ENCODE measurements at places on chromosomes 1 and 21. TPM values are rescaled to one million over a fixed set of nuclear protein-coding genes. Genes with fewer than 3 reads are reported as not detected.

Gene S100A12
- total RNA-seq, result not detected

DNA sequence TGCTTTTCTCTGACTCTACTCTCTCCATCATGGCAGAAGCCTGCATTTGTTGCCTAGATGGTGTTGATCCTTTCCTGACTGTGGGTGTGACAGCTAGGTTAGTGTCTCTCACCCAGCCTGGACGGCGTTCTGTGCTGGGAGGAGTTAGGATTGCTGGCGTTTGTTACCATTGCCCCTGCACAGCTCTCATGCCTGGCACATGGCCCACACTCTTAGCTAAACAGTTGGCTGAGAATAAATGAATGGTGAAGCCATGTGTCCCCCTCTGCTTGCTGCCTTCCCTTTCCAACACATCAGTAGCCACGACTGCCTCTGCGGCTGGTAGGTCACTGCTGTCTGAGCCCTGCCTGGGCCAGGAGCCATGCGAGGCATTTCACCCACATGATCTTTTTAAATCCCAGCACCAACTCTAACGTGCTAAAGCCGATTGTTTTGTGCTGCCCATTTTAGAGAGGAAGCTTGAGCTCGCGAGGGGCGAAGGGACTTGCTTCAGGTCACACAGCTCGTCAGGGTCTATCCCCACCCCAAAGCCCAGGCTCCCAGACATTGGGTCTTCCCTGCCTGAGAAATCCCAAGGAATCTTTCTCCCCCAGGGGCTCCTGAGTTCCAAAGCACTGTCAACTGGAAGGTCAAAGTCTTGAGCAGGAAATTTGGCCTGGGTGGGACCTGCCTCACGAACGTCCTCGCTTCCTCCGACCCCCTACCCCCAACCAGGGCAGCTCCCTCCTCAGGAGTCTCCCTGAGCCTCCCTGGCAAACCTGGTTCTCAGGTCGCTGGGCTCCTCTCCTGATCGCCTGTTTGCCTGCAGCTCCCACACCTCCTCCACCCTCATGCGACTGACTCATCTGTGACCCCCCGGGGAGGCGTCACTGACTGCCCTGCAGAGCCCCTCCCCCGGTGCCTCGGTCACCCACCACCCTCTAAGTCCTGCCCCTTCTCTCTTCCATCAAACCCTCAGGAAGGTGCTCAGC lies 271.7 kb upstream of the C1orf174 start:
- H3K4me3 ChIP-seq, result no peak overlapping the region
- no peaks in the 10 kb centered on the region for H3K36me3 ChIP-seq
- DNase-seq, result no peak
- no peaks in the 10 kb centered on the region for H3K4me1 ChIP-seq

GRCh38 chr1:164054331-164054730 lies 504.7 kb upstream of the PBX1 start:
- no peak overlapping the region for H3K27ac ChIP-seq
- no peaks in the 10 kb centered on the region for H3K4me1 ChIP-seq
- H3K36me3 ChIP-seq, result no peaks in the 10 kb centered on the region
- H3K27me3 ChIP-seq, result no peaks in the 10 kb centered on the region
- H3K4me3 ChIP-seq, result no peak overlapping the region

DNA sequence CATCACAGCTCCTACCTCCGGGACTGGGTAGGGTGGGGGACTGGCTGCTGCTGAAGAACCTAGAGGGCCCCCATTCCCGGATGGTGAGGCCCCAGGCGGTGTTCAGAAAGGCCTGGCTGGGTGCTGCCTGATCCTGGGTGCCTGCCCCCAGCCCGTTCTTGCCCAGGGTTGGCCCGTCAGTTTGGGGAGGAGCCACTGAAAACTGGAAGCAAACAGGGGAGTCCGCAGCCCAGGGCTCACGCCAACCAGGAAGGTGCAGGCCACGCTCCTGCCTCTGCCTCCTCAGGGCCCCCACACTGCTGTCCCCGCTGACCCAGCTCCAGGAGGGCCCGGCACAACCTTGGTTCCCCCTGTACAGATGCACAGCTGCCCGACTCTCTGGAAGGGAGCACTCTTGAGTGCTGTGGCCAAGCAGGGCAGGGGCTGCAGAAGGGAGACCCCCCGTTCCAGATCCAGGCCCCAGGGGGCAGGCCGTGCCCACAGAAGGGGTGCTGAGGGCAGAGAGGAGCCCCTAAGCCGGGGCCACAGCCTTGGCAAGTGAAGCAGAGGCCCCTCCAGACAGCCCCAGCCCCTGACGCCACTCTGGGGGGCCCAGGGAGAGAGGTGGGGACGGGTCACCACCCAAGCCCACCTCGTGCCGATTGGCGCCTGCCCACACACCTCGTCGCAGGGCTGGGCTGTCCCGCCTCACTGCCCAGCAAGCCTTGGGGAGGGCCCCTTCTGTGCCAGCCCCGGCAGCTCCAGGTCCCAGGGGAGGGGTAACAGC lies 5.5 kb downstream of the C1QTNF12 start:
- H3K27ac ChIP-seq, result no peak overlapping the region
- DNase-seq, result no peak
- no peaks in the 10 kb centered on the region for H3K27me3 ChIP-seq

DNA sequence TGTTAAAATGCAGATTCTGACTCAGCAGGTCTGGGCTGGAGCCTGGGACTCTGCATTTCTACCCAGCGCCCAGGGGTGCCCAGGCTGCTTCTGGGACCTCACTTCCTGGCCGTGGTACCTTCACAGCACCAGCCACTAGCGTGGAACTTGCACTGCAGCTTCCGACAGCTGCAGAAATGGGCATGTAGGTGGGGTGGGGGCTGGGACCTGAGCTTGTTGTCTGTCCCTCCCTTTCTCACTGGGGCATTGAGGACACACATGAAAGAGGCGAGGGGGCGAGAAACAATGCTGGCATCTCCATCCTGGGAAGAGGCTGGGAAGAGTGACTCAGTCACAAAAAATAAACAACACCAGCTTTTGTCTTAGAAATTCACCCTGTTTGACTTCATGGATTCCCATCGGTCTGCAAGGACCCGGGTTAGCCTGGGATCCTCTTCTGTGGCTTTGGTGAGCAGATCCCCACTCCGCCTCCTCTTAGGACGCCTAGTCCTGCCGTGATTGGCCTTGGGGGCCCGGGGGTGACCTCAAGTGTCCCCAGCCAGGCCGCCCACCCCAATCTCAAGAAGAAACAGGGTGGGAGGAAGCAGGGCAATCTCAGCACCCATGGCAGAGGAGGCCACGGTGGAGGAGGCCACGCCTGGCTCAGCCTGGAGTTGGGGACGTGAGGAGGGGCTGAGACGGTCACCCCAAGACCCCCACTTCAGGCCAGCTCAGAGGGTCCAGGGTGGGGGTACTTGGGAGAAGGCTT lies 29.9 kb upstream of the POFUT2 start:
- H3K36me3 ChIP-seq, result no peaks in the 10 kb centered on the region
- H3K4me3 ChIP-seq, result no peak overlapping the region
- no peak overlapping the region for H3K27ac ChIP-seq
- DNase-seq, result peak; percentile 67

DNA sequence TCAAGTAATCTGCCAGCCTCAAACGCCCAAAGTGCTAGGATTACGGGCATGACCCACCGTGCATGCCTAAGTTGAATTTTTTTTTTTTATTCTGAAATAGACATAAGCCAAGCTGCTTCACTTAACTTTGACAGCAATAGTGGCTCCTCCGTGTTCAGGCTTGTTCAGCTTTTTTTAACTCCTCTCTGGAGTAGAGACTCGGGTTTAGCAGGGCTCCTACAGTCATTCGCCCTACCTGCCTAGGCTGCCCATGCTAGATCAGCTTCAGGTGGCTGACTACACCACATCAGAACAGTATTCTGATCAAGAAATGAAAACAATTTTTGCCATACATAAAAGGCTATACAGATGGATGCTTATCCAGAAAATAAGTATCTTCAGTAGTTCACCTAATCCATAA lies 14.7 kb downstream of the ARID4B start:
- peaks cover 23% of the 10 kb centered on the region for H3K4me1 ChIP-seq
- peak overlapping the region; percentile 62 for H3K27ac ChIP-seq
- H3K4me3 ChIP-seq, result no peak overlapping the region
- peaks cover 7% of the 10 kb centered on the region for H3K36me3 ChIP-seq
- no peaks in the 10 kb centered on the region for H3K27me3 ChIP-seq
- DNase-seq, result no peak

Gene PKLR
- not detected for total RNA-seq
